Islet precursor cell (in vitro differentiated cells): ENCODE measurements at places on chromosomes 2 and 18.

- no peak for DNase-seq
Observed at GRCh38 chr18:50754297-50754696, 65.5 kb downstream of the MRO start.

DNA sequence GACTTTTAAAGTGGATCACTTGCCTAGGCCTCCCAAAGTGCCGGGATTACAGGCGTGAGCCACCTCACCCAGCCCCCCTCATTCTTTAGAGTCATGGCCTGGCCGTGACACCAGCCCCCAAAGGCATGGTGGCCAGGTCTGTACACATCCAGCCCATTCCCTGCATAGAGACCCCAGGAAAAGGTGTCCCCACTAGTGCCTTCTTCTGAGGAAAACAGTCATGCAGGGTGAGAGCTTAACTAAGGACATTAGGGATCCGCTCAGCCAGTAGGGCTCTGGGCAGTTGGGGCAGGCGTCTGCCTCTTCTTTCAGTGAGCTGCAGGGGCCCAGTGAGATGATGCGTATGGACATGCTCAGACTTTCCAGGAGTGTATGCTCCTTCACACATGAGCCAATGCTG, 5.7 kb upstream of the AMER3 start:
- peak; percentile 44 for DNase-seq

- DNase-seq, result no peak
Observed at GRCh38 chr2:114762986-114763385, 320.5 kb downstream of the DPP10 start.

- no peak for DNase-seq
Observed at GRCh38 chr2:119579424-119580295, 35.4 kb downstream of the CFAP221 start.
